ENCODE measurements at places on chromosomes 16 and 17.

- no peak for DNase-seq
These were observed 8.0 kb upstream of the WFDC1 start for GRCh38 chr16:84286578-84287240.

DNA sequence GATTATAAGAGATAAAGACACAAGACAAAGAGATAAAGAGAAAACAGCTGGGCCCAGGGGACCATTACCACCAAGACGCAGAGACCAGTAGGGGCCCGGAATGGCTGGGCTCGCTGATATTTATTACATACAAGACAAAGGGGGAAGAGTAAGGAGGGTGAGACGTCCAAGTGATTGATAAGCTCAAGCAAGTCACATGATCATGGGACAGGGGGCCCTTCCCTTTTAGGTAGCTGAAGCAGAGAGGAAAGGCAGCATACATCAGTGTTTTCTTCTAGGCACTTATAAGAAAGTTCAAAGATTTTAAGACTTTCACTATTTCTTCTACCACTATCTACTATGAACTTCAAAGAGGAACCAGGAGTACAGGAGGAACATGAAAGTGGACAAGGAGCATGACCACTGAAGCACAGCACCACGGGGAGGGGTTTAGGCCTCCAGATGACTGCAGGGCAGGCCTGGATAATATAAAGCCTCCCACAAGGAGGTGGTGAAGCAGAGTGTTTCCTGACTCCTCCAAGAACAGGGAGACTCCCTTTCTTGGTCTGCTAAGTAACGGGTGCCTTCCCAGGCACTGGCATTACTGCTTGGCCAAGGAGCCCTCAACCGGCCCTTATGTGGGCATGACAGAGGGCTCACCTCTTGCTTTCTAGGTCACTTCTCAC lies 63.9 kb upstream of the ARL4D start:
- DNase-seq, result no peak

DNA sequence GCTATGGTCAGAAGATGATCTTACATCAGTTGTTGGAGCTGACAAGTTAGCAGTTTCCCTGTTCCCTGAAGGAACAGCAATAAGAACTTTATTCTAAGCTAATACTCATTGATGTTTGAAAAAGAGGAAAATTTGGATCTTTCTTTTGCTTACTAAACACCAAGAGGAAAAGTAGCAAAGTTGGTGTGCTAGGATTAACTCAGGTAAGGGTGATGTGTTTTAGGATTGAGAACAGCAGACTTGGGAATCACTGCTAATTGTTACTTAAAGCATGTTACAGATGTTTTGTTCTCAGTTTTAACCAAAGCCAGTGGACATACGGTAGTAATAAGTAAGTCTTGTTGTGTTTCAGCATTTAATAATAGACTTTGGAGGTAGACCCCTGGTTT lies 3.7 kb downstream of the SETD6 start:
- DNase-seq, result no peak

- no peak for DNase-seq
These were observed 19.7 kb downstream of the ZFHX3 start for GRCh38 chr16:73028263-73028662.

- no peak for DNase-seq
These were observed 14.6 kb upstream of the DHRS13 start for GRCh38 chr17:28917465-28917864.

GRCh38 chr16:3458278-3458851 lies 14.9 kb downstream of the NAA60 start:
- DNase-seq, result peak; percentile 31

DNA sequence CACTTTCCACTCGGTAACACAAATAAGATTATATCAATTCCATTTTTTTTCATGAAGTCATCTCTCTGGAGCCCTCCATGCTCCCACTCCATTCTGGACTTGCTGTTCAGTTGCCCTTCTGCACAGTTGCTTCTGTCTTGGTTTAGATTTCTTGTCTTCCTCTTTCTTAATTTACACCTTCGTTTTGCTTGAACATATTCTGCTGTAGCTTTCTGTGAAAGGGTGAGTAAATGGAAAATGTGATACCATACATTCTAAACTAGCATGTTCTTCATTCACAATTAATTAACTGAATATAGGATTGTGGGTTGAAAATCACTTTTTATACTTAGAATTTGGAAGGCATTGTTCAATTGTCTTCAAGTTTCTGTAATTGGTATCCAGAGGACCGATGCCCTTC lies 69.6 kb downstream of the VMP1 start:
- no peak for DNase-seq

GRCh38 chr16:69298261-69298660 lies 12.9 kb upstream of the VPS4A start:
- no peak for DNase-seq

GRCh38 chr17:27946513-27946912 lies 53.3 kb upstream of the LYRM9 start:
- no peak for DNase-seq

DNA sequence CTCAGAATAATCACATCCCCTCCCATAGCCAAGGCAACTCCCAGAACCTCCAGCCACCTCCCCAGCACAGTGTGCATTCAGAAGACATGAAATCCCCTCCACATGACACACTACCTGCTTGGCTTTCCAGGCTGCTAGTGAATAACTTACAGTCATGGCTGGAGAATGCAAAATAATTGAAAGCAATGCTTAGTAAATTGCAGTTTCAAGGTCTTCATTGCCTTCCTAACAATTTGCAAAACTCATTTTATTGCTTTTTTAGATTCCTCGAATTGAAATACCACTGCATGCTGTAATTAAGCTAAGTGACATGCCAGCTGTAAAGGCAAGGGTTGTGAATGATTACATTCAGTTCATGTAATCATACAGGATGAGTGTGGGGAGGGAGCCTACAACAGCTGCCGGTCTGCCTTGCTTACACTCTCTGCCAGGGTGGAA lies 29.0 kb upstream of the HOXB13 start:
- no peak for DNase-seq

- no peak for DNase-seq
These were observed 12.4 kb upstream of the TCAP start for GRCh38 chr17:39652587-39653315.

DNA sequence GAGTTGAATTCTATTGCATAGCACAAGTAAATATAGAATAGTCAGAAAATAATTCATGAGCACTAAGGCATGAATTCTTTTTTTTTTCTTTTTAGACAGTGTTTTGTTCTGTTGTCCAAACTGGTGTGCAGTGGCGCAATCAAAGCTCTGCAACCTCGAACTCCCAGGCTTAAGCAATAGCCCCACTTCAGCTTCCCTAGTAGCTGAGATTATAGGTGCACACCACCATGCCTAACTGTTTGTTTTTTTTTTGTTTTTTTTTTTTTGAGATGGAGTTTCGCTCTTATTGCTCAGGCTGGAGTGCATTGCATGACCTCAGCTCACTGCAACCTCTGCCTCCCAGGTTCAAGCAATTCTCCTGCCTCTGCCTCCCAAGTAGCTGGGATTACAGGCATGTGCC lies 16.6 kb downstream of the TUBD1 start:
- DNase-seq, result no peak

- peak; percentile 71 for DNase-seq
These were observed 8.2 kb downstream of the USP22 start for GRCh38 chr17:21034340-21035235.

- DNase-seq, result no peak
These were observed 32.4 kb downstream of the CACNG3 start for GRCh38 chr16:24288516-24288915.

DNA sequence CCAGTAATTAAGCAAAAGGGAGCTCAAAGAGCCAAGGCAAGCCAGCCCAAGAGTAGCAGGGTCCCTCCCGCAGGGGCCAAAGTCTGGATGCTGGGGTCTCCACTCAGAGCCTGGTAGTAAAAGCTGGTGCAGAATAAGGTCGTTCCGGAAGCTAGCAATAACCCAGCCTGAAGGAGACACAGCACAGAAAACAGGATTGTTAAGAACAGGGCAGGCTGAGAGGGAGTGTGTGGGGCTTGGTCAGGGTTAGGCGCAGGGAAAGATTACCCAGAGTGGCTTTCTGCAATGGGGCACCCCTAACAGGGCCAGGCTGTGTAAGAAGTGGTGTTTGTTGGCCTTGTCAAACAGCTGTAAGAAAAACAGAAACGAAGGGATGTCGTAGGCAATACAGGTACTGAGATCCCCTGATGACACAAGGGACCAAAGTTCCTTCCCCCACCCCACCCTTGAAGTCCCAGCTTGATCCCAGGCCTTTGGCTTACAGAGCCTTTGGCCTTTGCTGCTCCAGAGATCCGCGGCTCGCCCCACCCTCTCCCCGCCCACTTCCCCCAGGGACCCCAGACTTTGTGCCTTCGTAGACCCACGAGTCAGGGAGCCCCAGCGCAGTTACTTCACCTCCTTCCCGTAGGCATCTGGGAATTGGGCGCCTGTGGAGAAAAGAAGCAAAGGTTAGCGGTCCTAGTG lies 712 bp downstream of the TMEM256 start:
- no peak for DNase-seq

- no peak for DNase-seq
These were observed 36.2 kb upstream of the DNAH17 start for GRCh38 chr17:78613416-78613815.
